ENCODE measurements at places on chromosomes 6 and 20. TPM values are rescaled to one million over a fixed set of nuclear protein-coding genes. Genes with fewer than 3 reads are reported as not detected.

Gene TFB1M
- total RNA-seq, result 15.2 TPM

Gene IRF4
- under 0.01 TPM for total RNA-seq

Gene DEFB126
- not detected for total RNA-seq

Gene LTV1
- 11.9 TPM for total RNA-seq

Gene PTK6
- total RNA-seq, result not detected

Gene TULP4
- 103 TPM for total RNA-seq

Gene MCM8
- total RNA-seq, result 14.3 TPM

Gene BMP5
- 0.17 TPM for total RNA-seq

Gene ARMH2
- total RNA-seq, result not detected

Gene ZNF334
- 1.6 TPM for total RNA-seq

Gene RAET1L
- not detected for total RNA-seq

Gene GMPR
- 15.3 TPM for total RNA-seq

Gene MUCL3
- not detected for total RNA-seq

Gene ULBP1
- total RNA-seq, result 0.44 TPM

Gene RPS10
- total RNA-seq, result 2,692 TPM

Gene KIF6
- 0.44 TPM for total RNA-seq

Gene CCN5
- 25.3 TPM for total RNA-seq

Gene HLA-DMA
- total RNA-seq, result 4.7 TPM

Gene FAM8A1
- total RNA-seq, result 25.0 TPM

Gene PYGB
- total RNA-seq, result 126 TPM

Gene RNF144B
- 1.2 TPM for total RNA-seq

Gene MYH7B
- 0.15 TPM for total RNA-seq

Gene PPARD
- total RNA-seq, result 11.2 TPM

Gene KIAA1755
- 4.1 TPM for total RNA-seq

Gene AIF1
- total RNA-seq, result not detected

Gene SLPI
- total RNA-seq, result not detected

Gene NOX3
- total RNA-seq, result not detected

Gene HLA-DOB
- total RNA-seq, result 0.29 TPM

Gene SNAI1
- 0.83 TPM for total RNA-seq

Gene SAMD5
- 2.6 TPM for total RNA-seq

Gene MARCKS
- 104 TPM for total RNA-seq

Gene RAMACL
- 2.5 TPM for total RNA-seq

Gene IL17A
- total RNA-seq, result not detected

Gene C20orf204
- total RNA-seq, result 0.99 TPM

Gene FLRT3
- total RNA-seq, result 5.0 TPM

Gene GSTA2
- total RNA-seq, result not detected

Gene ZNF133
- 26.0 TPM for total RNA-seq

Gene THBD
- total RNA-seq, result 27.3 TPM

Gene FAM83B
- under 0.01 TPM for total RNA-seq

Gene SOD2
- 2,364 TPM for total RNA-seq

Gene HMGCLL1
- total RNA-seq, result 1.3 TPM

Gene HLA-DQB2
- not detected for total RNA-seq

Gene GRM1
- under 0.01 TPM for total RNA-seq

Gene HLA-DQA1
- not detected for total RNA-seq

Gene TRDN
- not detected for total RNA-seq

Gene COL11A2
- 0.15 TPM for total RNA-seq

Gene FGD2
- not detected for total RNA-seq

Gene BCKDHB
- 17.2 TPM for total RNA-seq

Gene VSX1
- total RNA-seq, result not detected

Gene FNDC1
- total RNA-seq, result 0.17 TPM

Gene HEY2
- not detected for total RNA-seq

Gene RIMS4
- 0.17 TPM for total RNA-seq

Gene SLC52A3
- total RNA-seq, result not detected

Gene KCNQ5
- 0.87 TPM for total RNA-seq

Gene MCCD1
- not detected for total RNA-seq

Gene ADGRF4
- under 0.01 TPM for total RNA-seq

Gene CLIC5
- not detected for total RNA-seq

Data from smooth muscle cell of trachea (primary cell).